Activated CD4-positive, alpha-beta T cell treated with anti-CD3 and anti-CD28 coated beads for 36 hours (primary cell): ENCODE measurements at places on chromosomes 7 and 10. TPM values are rescaled to one million over a fixed set of nuclear protein-coding genes. Genes with fewer than 3 reads are reported as not detected.

- DNase-seq: no peak
Measured at GRCh38 chr7:142608630-142609428, 140.4 kb upstream of the PRSS1 start.

DNA sequence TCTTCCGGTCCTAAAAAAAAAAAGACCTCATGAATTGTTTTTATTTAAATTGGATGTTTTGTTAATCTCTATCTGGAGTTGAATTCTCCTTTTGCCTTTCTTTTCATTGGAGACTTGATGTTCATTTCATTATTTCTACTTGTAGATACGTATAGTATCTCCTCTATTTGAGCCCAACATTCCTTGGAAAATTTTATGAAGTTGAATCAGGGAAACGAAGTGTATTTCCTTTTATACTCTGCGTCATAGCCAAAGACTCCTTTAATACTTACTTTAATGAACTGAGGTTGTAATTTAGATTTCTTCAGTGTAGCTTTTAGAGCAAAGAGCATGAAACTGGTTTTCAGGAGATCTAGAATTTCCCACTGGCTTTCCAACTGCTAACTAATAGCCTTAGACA, 132.4 kb downstream of the KIAA1217 start:
- DNase-seq: no peak

DNA sequence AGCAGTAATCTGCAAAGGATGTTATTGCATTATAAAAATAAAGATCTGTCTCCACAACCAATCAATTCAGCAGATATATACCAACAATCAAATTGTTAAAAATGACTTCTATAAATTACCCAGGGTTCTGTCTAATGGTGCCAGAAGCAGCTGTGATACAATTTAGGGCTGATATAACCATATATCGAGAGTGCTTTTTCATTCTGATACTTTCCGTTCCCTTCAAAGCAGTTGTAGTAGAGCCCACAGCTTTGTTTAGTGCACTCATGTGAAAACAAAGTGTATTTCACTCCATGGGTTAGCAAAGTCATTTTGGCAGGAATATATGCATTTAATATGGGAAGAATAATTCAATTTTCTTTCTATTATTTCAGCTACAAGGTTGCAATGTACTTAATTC, 83.1 kb upstream of the CHCHD3 start:
- no peak for DNase-seq

DNA sequence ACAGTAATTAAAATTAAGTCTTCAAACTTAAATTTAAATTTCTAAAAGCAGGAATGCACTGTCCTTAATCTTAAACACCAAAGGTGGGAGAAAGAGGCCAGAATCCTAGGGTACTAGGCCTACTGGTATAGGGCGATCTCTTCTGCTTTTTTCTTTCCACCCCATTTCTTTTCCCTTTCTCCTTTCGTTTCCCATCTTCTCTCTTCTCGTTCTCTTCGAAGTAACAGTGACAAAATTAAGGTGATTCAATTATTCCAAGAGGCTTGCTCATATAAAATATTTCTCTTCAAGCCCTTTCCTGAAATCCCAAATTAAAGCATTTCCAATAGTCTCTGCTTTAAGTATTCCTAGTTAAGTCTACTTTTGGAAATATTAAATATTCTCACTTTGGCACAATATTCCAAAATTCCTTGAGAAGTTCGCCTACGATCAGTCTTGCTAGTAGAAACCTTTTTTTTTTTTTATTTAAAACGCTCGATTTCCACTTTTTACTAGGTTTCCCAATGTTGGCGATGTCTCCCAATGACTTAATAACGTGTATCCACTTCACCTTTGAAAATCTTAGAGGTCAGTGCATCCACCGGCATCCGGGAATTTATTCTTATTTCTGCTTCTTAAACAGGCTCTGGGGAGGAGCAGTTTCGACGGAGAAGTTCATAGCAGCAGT, 765 bp upstream of the LCOR start:
- DNase-seq: no peak

ATRNL1 gene
- 0.21 TPM for total RNA-seq

- no peak for DNase-seq
Measured at GRCh38 chr7:92158660-92159575, 20.0 kb downstream of the LRRD1 start.
